ENCODE measurements at places on chromosomes 1 and 21.

DNA sequence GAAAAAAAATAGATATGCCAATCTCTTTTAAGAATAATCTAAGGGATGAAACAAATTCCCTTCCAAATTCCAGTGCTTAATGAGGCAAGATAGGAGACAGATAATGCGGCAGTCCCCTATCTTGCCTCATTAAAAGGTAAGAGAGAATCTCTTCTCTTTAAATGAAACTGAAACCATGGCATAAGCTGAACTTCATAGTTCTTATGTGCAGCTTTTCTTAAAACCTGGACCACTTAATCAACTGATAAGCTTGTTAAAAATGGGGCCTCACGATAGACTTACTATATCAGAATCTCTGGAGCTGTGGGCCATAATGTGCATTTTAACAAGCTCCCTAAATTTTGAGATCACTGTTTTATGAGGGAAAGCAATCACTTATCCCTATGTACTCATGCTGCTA is 79.2 kb downstream of the NIBAN1 start:
- no peak for DNase-seq

- DNase-seq = no peak
Observed at GRCh38 chr1:30412241-30413110, 310.9 kb downstream of the MATN1 start.

- DNase-seq = no peak
Observed at GRCh38 chr1:30321996-30322858, 401.2 kb downstream of the MATN1 start.

DNA sequence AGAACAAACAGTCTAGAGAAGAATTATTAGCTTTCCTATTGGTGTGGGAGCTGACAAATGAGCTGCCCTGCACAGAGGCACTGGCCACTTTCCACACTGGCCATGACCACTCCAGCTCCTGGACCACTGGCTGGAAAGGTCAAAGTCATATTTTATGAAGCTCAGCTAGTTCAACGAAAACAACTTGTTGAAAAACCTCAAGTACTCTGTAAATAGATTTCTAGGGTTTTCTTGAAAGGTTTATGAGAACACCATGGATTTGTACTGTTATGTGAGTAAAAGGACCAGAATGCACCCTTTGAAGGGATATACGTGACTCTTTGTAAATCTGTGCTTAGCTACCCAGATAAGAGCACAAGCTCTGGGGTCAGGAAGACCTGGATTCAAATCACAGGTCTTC is 54.5 kb upstream of the FGGY start:
- no peak for DNase-seq

GRCh38 chr1:162172311-162173102 is 103.0 kb downstream of the NOS1AP start:
- DNase-seq = no peak

- no peak for DNase-seq
Observed at GRCh38 chr21:37508341-37508740, 141.8 kb downstream of the DYRK1A start.

DNA sequence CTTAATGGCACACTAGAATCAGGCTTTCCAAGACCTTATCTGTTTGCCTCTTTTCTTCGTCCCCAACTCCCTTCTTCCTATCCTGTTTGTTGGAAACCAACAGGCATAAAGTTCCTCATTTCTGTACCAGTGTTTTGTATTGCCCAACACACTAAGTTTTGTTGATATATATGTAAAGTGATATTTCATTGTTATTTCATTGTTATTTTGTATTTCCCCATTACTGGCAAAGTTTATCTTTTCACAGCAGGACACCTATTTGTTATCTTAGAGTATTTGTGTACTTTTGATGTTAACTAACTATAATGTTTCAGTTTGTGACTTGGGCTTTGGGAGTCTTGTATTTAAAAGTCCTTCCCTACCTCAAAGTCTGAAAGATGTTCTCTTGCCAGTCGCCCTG is 27.1 kb downstream of the FAM20B start:
- peak; percentile 19 for DNase-seq

DNA sequence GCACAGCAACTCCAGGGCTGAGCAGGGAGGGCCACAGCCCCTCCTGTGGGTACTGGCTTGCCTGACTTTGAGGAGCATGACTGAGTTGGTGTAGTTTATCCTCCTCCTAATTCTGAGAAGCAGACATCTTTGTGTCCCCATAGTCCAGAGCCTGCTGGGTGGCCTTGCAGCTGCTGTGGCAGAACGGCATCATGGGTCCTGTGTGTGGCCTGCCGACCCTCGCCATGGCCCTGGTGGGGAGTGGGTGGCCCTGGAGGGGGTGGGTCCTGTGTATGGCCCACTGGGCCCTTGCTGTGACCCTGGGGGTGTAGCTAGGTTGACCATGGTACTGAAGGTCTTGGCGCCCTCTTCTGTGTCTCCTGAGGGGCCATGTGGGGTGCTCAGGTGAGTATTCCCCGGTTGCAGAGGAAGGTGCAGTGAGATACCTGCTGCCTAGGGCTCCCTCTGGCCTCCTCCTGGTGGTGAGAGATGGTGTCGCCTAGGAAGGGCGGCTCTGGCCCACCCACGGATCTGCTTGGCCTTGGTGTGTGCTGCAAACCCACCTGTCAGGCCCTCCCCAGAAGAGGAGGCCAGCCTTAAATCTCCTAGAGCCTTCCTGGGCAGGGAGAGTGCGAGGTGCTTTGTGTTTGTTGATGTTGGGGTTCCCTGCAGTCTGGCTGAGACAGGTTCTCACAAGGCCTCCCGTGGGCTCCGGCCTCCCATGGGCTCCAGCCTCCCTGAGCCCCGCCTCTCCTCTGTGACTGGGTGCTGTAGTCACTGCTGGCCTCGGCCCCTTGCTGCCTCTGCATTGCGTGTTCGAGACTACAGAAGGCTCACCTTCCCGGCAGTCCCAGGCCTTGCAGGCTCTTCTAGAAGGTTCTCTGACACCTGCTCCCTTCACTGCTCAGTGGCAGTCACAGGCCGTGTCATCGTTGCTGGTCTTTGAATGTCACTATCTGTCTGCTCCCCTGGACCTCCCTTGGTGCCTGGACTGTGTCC is 7.8 kb downstream of the SNAP47 start:
- DNase-seq = no peak

GRCh38 chr1:24873148-24873547 is 56.9 kb downstream of the RUNX3 start:
- DNase-seq = no peak

- no peak for DNase-seq
Observed at GRCh38 chr1:97364086-97364485, 556.7 kb downstream of the DPYD start.

DNA sequence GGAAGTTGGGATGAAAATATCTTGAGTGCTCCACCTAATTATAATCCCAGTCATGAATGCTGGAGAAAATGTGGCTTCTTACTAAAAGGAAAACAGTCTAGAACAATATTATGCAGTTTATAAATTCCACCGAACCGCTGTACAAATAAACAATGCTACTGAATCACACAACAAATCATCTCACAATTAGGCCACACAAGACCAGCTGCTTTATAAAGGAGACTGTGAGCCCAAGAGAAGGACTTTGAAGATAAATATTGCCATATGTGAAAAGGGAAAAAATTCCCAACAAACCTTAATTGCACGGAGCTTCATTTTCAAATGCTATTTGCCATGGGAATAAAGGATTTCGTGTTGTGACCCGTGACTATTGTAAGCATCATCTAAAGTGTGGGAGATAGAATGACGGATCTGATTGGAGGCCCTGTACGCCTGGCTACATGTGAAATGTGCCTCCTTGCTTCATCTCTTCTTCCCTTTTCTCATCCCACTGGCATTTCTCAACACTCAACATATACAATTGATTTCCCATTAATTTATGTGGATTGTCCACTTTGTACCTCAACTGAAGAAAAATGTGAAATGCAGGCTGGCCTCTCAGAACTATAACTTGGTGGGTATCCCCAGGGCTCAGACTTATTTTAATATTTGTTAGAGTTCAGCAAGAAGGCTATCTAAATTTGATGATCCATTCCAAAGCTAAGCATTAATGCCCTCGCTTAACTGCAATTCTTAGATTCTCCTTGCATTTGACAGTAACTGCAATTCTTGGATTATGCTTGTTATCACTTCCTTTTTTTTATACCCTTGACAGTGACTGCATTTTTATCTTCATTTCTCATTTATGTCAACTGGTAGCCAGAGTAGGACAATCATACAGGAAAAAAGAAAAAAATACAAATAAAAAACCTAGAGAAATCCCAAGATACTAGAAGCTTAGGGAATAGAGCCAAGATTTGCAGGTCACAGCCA is 122.3 kb downstream of the TGFB2 start:
- DNase-seq = no peak

DNA sequence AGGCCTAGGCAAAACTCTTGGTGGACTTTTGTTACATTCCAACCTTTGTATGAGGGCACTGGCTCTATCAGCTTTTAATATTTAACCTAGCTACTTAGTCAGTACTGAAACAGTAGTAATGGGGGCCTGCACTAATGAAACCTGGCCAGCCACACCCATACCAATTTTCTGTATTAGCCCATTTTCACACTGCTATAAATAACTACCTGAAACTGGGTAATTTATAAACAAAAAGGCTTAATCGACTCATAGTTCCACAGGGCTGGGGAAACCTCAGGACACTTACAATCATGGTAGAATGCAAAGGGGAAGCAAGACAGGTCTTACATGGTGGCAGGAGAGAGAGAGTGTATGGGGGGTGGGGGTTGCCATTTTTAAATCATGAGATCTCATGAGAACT is 245.7 kb upstream of the RGS18 start:
- DNase-seq = no peak

- no peak for DNase-seq
Observed at GRCh38 chr1:245770156-245770555, 615.4 kb downstream of the KIF26B start.

DNA sequence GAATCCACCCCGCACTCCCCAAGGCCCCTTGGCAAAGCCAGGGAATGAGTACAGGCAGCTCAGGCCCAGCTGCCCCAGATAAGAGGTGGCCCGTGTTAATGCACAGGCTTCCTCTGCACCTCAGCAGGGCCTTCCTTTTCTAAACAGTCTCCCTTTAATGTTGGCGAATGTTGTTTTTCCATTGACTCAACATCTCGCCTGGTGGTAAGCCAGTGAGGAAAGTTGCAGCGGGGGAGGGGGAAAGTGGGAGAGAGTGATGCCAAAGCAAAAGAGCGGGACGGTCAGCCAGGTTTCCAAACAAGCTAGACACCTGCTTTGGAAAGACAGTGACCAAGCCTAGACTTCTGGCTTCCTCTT is 10.3 kb upstream of the PROX1 start:
- DNase-seq = no peak

DNA sequence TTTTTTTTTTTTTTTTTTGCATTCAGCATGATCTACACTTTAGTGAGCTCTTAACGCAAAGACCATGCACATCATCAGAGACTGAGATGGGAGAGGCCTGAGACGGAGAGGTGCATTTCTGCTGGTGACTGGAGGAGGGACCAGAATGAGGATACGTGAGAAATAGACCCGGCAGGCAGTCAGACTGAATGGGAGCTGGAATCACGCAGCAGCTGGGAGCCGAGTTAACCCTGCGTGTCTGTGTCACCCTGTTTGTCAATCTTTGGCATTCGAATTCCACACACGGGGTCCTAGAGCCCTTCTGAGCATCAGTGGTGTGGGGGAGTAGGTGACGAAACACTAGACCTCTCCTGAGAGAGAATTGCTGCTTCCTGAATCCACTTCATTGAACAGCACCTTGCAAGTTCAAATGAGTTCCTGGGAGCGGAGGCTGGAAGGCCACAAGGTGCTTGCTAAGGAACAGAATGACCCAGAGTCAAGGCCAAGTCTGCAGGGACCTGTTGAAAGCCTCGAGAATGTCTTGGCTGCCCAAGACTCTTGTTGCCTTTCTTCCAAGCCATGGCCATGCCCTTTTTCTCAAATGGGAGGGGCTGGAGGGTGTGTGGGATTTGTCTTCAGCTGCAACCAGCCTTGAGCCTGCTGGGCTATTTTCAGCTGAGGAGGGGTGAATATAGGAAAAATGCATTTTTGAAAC is 123.3 kb downstream of the CNIH3 start:
- DNase-seq = peak; percentile 29

- DNase-seq = no peak
Observed at GRCh38 chr21:26844258-26845065, 747 bp downstream of the ADAMTS1 start.

- no peak for DNase-seq
Observed at GRCh38 chr1:61682891-61683290, 42.0 kb downstream of the TM2D1 start.

DNA sequence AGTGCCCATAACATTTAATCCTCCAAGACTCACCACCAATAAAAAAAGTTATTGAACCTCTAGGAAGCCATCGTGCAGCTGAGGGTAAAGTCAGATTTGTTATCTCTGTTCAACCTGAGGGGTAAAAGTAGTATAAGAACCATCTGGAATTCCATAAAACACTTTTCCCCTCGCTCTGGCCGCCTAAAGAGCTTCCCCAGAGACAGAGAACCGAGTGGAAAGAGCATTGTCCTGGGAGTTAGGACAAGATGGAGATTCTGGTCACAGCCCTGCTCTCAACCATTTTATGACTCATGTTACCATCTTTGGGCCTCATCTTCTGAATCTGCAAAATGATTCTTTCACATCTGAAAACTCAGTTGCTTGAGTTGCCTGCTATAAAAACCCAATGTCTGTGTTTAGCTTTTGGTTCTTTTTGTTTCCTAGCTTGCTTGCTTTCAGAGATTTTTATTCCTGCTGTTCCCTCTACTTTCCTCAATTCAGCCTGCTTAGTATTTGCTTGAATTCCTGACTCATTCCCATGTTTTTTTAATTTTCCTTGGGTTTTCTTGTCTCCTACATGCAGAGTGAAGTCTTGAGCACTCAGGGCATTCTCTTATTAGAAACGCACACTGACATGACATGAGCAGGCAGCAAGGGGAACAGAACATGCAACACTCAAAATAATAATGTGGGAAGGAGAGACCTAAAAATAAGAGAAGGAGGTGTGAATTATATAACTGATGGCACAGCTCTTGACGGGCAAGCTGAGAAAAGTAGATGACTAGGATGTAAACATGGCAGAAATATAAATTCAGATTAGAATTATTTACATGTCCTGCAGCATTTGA is 1.7 kb downstream of the EPHX4 start:
- peak; percentile 8 for DNase-seq

DNA sequence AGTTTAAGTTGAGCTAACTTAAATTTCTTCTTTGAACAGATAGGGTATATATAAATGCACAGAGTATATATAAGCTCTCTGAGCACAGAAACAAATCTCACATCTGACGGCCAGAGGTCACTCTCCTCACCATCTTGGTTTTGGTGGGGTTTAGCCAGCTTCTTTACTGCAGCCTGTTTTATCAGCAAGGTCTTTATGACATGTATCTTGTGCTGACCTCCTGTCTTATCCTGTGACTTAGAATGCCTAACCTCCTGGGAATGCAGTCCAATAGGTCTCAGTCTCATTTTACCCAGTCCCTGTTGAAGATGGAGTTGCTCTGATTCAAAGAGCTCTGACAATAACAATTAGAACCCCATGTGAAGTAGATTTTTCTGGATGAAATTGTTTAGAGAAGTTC is 1.6 kb upstream of the MOV10 start:
- DNase-seq = no peak

DNA sequence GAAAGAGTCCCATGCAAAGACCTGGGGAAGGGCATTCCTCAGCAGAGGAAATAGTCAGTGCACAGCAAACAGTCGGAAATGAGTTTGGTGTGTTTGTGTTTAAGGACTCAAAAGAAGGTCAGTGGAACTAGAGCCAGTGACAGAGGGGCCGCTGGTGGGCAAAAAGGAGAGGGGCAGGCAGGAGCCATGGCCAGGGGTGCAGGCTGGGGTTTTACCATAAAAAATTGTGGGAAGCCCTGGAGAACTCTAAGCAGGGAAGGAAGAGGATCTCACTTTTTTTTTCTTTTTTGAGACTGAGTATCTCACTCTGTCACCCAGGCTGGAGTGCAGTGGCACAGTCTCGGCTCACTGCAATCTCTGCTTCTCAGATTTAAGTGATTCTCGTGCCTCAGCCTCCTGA is 33.7 kb upstream of the TARDBP start:
- no peak for DNase-seq

- no peak for DNase-seq
Observed at GRCh38 chr1:65758128-65758527, 34.6 kb upstream of the PDE4B start.
